Stimulated activated naive CD8-positive, alpha-beta T cell treated with anti-CD3 and anti-CD28 coated beads, Interleukin-15, Interleukin-2, amounts not matched to agents 100 U/mL and 50 U/mL, for 24 hours (primary cell): ENCODE measurements at places on chromosomes 1 and 21.

- DNase-seq: no peak
Observed at GRCh38 chr1:210328032-210328745, 513 bp upstream of the HHAT start.

GRCh38 chr1:59340411-59341307 is 43.8 kb downstream of the FGGY start:
- DNase-seq: no peak

DNA sequence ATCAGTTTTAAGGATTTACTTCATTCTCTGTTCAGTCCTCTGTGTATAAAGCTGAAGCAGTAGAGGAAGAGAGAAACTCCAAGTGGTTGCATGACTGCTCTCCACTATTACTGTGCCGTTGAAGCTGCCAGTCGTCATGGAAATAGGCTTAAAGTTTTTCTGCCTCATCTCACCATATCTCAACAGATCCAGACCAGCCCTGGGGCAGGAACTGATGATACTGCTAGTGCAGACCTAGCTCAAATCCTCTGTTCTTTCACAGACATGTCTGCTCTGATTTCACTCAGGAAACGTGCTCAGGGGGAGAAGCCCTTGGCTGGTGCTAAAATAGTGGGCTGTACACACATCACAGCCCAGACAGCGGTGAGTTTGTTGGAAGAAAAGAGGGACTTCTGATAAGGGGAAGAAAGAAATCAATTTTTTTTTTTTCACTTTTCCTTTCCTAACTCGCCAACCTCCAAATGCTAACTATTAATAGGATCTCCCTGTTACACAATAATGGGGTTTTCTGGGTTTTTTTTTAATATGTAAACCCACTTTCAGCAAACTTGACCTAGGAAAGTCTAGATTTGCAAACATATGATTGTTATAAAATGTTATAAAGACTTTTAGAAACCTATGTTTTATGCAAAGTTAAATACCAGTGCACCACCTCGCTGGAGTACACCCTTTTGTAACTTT is 22.2 kb upstream of the STRIP1 start:
- no peak for DNase-seq

DNA sequence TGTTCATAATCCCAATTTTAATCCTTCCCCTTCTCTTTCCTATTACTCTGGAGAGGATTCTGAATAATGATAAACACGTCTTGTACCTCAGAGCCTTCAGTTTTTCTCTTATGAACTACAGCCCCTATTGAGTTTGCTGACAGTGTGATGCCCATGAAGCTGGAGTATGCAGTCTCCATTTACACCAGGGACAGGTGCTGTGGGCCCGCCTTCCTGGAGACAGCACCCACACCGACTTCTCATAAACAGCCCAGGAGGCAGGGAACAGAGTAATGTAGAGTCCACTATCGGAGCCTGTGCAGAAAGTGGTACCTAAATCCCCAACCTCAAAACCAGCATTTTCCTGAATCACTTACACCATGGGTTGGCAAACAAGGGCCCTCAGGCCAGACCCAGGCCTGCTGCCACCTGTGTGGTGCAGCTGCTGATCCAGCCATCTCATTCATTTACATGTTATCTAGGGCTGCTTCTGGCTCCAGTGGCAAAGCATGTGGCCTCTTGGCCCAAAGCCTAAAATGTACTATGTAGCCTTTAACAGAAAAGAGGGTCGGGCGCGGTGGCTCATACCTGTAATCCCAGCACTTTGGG is 95.1 kb upstream of the KRTAP19-8 start:
- DNase-seq: no peak

DNA sequence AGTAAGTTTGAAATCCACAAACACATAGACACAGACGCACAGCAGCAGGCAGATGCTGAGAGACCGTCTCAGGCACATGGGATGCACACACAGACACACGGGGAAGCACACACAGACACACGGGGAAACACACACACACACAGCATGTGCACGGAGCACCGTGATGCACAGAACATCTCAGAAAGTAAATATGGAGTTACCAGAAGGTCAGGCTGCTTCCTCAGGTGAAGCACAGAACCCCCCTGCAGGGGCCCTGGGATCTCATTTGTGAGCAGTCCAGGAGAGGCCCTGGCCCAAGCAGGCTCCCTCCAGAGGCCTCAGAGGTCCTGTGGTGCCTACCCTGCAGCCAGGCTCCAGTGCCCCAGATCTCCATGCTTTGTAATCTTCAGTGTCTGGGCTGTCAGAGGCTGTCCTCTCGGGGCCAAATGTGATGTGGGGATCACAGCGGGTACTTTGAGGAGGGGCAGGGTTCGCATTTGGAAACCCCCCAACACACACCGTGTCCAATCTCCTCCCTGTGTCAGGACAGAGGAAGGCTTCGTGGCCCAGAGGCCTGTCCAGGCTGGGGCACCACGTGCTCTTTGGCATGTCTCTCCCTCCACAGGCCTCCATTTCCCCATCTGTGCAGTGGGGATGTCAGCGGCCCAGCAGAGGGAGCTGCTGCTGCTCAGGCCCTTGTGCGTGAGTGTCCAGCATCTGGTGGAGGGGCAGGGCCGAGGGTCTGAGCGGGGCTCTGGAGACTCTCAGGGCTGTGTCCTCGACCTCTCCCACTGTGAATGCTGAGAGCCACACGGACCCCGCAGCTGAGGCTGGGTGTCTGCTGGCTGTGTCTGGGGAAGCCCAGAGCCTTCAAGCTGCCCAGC is 23.0 kb upstream of the PRSS38 start:
- no peak for DNase-seq

GRCh38 chr1:247385283-247385682 is 30.7 kb upstream of the NLRP3 start:
- DNase-seq: no peak

DNA sequence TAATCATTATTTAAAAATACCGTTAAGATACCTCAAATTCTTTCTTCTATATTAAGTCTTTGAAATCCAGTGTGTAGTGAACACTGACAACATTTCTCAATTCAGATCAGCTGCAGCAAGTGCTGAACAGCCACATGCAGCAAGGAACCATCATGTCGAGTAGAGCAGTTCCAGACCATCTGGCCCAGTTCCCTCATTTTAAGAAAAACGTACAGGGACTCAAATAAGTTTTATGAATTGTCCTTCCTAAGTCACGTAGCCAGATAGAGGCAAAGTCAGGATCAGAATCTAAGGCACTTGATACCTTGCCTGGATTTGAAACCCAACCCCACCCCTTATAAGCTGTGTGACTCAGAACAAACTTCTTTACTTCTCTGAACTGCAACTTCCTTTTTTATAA is 132.4 kb downstream of the PROX1 start:
- DNase-seq: no peak

DNA sequence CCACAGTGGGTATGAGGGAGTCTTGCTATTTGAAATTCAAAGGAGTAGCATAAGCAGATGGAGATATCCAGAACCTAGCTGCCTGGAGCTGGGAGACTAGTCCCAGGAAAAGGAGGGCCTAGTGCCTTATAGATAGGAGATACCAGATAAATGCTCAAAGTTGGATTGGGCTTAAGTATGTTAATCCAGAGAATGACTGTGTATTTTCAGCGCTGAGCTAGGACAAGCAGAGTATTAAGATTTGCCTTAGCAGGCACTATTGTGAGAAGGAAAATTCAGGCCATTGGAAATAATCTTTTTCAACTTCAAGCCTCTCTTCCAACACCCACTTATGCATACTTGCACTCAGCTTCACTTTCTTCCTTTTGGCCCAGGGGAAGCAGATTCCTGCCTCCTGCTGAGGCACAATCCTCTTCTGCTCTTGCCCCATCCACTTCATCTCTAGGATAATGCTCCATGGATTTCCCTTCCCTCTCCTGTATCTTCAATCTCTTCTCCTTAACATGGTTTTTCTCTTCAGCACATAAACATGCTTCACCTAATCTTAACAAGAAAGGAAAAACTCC is 21.1 kb downstream of the PIK3C2B start:
- DNase-seq: no peak

GRCh38 chr1:53327182-53327913 is 522 bp downstream of the LRP8 start:
- DNase-seq: peak; percentile 61

GRCh38 chr1:245938046-245938435 is 569.0 kb downstream of the SMYD3 start:
- no peak for DNase-seq

DNA sequence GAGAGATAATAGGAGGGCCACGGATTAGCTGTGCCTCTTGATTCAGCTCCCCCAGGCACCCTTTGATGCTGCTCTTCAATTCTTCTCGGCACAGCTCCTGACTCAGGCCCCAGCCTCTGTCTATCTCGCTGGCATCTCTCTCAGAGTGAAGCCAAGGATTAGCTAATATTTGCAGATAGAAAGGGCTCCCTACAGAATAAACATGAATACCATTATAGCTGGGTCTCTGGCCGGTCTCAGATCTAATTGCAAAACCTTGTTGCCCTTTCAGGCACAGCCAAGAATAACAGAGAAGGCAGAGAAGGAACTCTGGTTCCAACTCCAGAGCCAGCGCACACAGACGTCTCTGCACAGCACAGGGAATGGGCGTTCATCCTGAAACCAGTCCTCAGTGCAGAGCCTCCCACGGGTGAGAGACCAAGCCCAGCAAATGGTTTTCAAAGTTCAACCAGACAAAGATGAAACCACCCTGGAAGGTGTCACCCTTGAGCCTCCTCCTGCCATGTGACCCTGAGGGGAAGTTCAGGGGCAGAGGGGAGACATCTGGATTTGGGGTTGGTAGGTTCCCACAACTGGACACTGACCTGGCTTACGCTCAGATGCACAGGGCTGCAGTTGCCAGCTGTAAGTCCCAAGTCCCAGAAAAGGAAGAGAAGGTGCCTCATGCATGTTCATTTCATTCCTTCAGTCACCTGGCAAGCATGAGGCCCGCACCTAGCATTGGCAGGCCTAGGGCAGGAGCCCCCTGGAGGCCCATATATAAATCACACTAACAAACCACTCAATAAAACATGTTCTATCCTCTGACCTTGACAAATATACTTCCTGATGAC is 394.0 kb downstream of the NPHP4 start:
- no peak for DNase-seq

GRCh38 chr1:23020706-23021405 is 1.6 kb downstream of the KDM1A start:
- DNase-seq: no peak

DNA sequence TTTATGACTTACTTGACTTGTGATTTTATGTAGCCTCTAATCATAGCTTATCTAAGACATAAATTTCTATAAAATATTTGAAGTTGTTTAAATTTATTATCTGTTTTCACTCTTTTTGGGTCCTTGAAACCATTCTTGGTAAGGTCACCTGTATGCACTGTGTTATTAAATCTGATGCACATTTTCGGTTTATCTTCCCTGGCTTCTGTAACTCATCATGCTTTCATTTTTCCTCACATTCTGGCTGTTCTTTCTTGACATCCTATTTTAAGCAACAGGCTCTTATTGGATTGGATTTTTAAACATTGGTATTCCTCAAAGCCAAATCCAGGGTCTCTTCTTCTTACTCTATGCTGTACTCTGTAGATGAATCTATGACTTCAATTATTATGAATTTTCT is 341.6 kb downstream of the TGFB2 start:
- DNase-seq: no peak

DNA sequence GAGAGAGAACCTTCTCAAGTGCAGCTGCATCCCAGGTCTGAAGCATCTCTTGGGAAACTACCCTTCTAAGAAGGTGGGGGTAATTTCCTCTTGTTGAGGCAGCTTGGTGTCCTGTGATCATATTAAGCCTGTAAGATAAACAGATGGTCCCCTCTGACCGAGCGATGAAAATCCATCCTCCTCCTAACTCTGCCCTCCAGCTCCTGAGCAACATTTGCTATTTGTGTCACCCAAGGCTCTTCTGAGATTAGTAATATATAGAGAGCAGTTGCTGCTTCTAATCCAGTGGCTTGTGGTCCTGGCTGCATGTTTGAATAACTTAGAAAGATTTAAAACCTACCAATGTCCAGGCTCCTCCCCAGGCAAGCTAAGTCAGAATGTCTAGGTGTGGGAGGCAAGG is 123.7 kb downstream of the DISC1 start:
- no peak for DNase-seq

DNA sequence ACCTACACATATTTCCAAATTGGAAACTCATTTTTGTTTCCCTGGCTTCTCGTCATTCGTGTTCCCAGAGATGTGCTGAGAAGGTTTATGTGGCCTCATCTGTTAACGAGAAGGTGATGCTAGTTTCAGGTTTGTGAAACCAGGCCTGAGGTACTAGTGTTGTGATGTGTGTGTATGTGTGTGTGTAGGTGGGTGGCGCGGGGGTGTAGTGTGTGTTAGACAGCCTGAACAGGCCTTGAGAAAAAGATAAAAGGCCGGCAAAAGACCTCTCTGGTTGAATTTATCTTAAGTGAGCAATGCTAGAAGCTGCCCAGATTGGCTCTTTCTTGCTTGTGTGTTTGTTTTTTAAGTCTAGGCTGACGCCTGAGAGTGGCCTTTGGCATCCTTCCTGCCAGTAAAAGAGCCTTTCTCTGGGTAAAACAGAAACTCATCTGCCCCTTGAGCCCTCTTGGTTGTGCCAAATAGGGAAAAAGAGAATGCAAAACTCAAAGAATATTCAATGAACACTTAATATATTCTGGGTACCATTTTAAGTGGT is 65.8 kb upstream of the HSD17B7 start:
- DNase-seq: no peak

GRCh38 chr1:40745176-40745575 is 38.4 kb upstream of the KCNQ4 start:
- DNase-seq: no peak

- DNase-seq: no peak
Observed at GRCh38 chr1:195005338-195005737, 1602.9 kb downstream of the KCNT2 start.

- DNase-seq: peak; percentile 74
Observed at GRCh38 chr1:1144122-1144842, 28.4 kb upstream of the C1orf159 start.

GRCh38 chr1:212121779-212122178 is 86.2 kb downstream of the DTL start:
- no peak for DNase-seq

GRCh38 chr1:207935166-207935583 is 24.2 kb upstream of the CD34 start:
- no peak for DNase-seq

- DNase-seq: no peak
Observed at GRCh38 chr1:208534599-208534897, 290.4 kb upstream of the PLXNA2 start.

- no peak for DNase-seq
Observed at GRCh38 chr21:41761211-41761933, 5.5 kb downstream of the RIPK4 start.

- no peak for DNase-seq
Observed at GRCh38 chr21:16707274-16707673, 805.6 kb upstream of the CXADR start.

DNA sequence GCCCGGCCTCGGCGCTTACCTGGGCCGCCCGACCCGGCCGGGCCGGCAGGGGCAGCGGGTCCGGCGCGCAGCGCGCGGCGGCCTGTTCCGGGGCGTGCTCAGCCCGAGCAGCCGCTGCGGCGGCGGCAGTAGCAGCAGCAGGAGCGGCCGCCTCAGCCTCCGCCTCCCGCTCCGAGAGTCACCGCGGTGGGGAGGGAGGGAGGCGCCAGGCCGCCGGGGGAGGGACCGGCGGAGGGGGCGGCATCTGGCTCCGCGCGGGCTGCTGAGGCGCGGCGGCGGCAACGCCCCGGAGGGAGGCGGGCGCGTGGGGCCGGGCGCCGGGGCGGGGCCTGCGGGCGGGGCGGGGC is at the start of gene CTNNBIP1:
TSS of gene CTNNBIP1 (minus strand) at position 194 of the 347 bp plus-strand sequence. CDS start 38,205 bp downstream, outside the sequence.
- DNase-seq: no peak
